Activated CD8-positive, alpha-beta memory T cell treated with anti-CD3 and anti-CD28 coated beads for 24 hours (primary cell): ENCODE measurements at places on chromosomes 7 and 10.

DNA sequence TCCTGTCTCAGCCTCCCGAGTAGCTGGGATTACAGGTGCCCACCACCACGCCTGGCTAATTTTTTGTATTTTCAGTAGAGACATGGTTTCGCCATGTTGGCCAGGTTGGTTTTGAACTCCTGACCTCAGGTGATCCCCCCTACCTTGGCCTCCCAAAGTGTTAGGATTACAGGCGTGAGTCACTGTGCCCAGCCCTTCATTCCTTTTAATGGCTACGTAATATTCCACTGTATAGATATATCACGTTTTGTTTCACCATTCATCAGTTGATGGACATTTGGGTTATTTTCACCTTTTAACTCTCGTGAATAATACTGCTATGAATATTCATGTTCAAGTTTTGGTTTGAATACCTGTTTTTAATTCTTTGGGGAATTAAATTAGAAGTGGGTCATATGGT, 44.6 kb upstream of the CYCS start:
- DNase-seq = no peak

GRCh38 chr7:139182363-139182762, 48.7 kb upstream of the UBN2 start:
- no peak for DNase-seq

GRCh38 chr10:52514481-52514880, 200.4 kb downstream of the DKK1 start:
- no peak for DNase-seq

DNA sequence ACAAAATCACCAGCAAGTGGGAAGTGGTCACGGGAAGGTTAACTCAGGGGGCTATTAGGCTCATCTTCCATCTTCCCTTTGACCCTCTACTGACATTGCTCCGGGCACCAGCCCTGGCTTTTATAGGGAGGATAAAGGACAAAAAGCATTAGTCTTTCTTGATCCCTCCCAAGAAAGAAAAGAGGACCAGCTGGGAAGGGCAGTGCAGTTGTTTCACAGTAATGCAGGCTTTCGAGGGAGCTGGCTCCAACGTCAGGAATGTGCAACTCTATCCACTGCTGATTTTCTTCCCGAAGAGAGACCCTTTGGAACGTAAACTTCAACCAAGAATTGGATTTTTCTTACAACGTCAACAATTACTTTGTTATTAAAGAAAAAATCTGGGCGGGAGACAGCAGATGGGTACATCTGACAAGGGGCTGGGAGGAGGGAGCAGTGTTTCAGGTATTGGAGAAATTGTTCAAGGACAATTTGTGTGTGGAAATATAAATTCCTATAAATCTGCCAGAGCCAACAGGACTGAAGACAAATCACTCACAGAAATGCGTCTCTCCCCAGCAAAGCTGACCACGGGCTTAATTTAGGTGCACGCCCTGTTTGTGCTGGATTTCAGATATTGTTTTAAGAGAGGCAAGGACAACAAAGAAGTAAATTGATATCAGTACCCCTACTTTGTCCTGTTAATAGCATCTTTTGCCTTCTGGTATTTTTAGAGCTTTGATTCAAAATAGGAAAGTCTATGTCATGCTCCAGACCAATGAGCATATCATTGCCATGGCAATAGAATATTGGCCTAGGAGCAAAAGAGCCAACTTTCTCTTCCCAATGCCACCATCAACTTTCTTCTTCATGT, 23.4 kb upstream of the ARID5B start:
- no peak for DNase-seq

- DNase-seq = no peak
These were observed 26.4 kb downstream of the PRF1 start for GRCh38 chr10:70575874-70576802.

GRCh38 chr10:111316722-111317212, 239.9 kb downstream of the ADRA2A start:
- DNase-seq = no peak
